Suppressor macrophage treated with lipopolysaccharide for 1 hour (primary cell): ENCODE measurements at places on chromosomes 1 and 21.

DNA sequence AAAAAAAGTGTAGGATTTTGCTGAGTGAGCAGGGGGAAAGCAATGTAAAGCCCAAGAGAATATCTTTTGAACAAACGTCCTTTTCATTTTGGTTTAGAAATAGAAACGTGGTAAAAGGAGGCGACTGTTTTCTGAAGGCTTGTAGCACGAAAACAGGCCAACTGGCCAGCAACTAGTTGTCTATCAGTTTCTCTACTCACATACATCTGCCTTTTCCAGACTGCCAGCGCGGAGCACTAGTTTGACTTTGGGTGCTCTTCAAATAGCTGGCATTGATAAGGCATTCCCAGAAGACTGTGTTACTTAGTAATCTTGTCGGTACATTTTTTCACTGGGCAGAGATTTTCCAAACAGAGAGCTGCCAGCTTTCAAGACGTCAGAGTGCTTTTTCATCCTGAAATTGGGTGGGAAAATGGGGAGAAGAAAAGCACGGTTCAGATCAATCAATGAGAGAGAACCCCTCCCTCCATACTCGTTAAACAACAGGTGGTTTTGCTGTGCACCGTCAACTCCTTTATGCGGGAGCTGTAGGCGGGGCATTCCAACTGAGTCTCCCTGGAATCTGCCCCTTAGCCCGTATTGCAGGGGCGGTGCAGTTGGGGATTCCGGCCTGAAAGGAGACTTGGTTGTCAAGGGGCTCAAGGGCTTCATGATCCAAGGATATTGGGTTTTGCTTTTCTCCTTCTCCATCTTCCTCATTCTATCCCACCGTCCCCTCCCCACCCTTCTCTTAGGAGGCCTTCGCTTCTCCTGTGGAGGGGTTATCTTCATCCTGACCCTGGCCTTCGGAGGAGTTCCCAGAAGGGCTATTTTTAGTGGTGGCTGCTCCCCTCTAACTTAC is 884 bp upstream of the LRRC8C start:
- no peak for DNase-seq

DNA sequence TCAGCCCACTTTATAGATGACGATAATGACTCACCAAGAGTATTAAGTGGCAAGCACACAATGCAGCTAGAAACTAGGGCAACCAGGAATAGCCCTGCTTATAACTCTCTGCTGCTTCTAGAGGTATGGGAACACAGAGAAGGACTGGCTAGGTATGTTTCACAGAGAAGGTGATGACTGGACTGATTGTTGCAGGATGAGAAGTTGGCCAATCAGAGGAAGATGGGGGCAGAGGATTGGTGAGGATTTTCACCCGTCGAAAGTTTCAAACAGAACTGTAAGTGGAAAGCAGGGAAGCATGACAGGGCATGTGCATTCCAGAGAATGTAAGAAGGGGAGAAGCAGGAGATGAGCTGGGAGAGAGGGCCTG is 222.4 kb upstream of the JUN start:
- no peak for DNase-seq

DNA sequence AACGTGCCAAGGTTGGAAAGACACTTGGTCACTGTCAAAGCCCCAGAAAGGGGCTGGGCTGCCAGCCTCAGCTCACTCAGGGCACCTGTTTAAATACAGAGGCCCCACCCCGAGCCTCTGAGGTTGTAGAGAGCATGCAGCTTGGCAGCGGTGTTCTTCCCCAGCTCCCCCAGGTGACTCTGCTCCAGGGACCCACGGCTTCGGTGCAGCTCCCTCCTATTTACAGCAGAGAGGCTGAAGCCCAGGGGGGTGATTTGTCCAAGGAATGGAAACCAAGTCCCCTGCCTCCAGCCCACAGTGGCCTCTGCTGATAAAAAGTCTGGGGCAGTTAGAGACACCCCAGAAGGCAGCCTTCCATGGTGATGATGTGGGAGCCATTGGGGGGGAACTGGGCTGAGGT is 9.1 kb upstream of the C1QA start:
- no peak for DNase-seq

DNA sequence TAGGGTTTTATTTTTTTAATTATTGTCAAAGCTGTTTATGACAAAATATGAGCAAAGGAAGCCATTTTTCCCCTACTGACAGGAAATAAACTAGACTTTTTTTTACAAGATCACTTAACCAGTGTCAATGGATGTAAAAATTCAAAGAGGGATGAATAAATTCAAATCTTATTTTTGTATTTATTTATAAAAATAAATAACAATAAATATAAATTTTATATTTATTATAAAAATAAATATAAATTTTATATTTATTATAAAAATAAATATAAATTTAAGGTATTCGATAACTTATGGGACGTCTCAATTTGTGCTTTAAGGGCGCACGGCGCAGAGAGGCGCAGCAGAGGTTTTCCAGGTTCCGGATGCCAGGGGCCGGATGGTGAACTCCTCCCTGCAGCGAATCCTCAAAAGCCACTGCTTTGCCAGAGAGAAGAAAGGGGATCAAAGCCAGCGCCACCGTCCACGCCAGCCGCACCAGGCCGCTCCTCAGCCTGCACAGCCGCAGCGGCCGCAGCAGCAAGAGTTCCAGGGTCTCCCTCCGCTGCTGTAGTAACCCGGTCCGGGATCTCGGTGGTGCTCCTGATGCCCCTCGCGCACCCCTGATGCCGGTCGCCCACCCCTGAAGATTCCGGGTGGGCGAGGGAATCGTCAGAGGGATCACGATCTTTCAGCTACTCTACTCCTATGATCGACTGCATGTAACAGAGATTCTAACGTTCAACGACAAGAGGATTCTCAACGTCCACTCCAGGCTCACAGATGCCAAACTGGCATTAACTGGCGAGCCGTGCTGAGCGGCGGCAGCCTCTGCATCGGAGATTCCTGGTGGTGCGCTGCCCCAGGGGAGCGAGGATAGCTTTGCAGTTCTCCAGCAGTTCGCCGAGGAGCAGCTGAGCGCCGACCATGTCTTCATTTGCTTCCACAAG is 28.5 kb upstream of the RLF start:
- DNase-seq = no peak

DNA sequence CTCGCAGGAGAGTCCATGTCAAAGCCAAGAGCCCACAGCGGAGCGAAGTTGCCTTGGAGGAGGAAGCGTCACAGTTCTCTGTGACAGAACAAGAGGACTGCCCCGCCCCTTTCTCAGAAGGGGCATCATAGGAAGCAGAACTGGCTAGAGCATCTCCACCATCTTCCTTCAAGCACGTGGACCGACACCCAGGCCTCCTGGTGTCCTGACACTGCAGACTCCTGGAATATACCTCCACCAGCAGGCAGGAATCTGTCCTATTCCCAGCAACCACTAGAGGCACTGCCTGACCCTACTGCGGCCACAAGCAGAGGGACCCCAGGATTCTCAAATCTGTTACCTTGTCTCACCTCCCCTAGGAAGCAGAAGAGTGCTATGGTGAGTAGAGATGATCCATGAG is 37.8 kb downstream of the GPA33 start:
- DNase-seq = no peak

DNA sequence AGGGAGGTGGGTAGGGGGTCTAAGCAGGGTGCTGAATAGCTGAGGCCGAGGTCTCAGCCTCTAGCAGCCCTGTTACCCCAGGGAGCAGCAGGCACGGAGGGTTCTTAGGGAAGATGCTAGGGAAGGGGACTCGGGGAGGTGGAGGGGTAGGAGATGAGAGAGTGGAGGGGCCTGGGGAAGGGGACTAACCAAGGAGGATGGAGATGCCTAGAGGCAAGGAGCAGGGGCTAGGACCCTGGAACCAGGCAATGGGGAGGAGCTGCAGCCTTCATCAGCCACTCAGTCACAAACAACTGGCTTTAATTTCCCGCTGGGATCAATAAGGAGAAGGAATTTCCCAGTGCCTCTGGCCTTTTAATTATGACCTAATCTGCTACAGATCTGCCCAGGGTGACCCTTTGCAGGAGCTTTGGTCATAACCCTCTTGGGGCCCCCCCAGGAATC is 2.9 kb upstream of the CRABP2 start:
- DNase-seq = no peak

GRCh38 chr1:246099570-246099969 is 407.5 kb downstream of the SMYD3 start:
- DNase-seq = no peak
